HL-60 (cell line): ENCODE measurements at places on chromosomes 3 and 15.

- peak; percentile 31 for DNase-seq
Measured at GRCh38 chr3:151918253-151919029, 45.0 kb downstream of the SUCNR1 start.

- no peak for DNase-seq
Measured at GRCh38 chr15:80404057-80404760, at the start of gene ARNT2. ARNT2 (plus strand) TSS chr15:80404382; CDS start chr15:80404516, 134 bp downstream.

DNA sequence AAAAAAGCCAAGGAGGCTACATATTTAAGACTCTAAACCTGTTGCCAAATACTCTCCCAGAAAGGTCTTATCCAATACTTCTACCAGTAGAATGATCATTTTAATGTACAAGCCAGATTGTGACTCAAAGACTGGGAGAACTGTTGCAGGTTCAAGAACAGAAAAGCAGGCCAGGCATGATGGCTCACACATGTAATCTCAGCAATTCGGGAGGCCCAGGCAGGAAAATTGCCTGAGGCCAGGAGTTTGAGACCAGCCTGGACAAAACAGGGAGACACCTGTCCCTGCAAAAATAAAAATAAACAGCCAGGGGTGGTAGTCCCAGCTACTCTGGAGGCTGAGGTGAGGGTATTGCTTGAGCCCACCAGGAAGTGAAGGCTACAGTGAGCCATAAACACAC lies 17.8 kb upstream of the THUMPD3 start:
- no peak for DNase-seq

DNA sequence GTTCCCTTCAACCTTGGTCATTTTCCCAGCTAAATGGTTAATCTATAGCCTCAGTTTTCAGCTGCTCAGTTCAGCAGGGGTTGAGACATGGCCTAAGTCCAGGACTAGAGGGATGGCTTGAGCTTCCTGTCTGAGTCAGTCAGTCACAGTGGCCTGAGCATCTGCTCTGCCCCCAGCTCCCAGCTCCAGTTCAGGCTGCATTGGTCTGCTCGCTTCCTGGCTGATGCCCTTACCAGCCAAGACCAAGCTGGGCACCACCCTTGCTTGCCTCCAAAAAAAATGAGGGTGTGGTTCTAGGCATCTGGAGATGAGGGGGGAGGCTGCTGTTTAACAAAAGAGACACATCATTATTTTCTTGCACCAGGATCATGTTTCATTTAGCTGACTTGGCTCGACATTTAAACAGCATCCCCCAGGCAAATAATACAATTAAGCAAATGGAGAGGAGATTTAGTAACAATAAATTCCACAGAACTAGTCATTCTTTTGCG lies 70.7 kb downstream of the WNT5A start:
- DNase-seq, result no peak

GRCh38 chr15:92605225-92605944 lies 50.2 kb downstream of the FAM174B start:
- DNase-seq, result no peak

DNA sequence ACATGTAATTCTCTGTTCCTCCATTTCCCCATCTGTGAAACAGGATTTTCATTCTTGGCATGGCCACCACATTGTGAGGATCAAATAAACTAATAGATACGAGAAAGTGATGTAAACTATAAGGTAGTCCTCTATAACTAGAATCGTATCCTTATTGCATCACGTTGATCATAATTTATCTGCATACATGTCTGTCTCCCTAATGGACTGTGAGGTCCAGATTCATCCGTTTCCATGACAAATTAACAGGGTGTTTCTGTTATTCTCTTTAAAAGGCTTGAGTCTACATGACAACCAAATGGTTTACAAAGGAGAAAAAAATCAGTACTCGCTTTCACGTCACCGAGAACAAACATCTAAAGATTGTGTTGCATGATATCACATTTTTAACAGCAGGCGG lies 53.0 kb downstream of the SST start:
- no peak for DNase-seq

DNA sequence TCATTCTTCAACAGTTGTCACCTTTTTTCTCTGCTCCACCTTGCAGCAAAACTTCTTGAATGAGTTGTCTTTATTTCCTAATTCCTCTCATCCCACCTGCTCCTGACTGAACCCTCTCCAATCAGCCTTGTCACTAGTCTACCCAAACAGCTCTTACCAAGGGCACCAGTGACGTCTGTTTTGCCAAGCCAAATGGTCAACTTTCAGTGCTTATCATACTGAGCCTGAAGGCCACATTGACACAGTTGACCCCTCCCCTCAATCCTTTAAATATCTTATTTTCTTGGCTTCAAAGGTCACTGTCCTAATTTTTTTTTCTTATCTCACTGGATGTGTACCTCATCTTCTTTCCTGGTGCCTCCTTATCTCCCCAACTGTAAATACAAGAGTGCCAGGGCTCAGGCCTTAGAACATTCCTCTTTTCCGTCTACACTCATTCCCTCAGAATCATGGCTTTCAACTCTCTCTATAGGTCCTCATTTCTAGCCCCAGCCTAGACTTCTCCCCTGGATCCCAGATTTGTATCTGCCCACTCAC lies 43.2 kb downstream of the CMTM8 start:
- no peak for DNase-seq

GRCh38 chr3:42758126-42758525 lies 14.9 kb downstream of the CCDC13 start:
- no peak for DNase-seq

DNA sequence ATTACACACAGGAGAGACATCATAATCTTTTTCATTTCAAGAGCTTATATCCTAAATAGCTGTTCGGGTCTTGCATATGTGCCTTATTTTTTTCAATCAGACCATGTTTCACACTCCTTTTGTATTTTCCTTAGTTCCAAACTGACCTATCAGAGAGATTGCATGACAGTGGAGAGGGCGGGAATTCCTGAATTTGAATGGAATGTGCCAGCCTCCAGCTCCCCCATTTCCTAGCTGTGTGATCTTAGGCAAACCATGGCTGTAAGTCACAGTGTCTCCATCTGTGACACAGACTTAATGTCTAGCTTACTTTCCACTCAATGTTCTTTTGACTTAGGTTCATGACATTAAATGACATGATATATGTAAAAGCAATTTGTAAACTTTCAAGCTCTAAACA lies 62.0 kb upstream of the CSTA start:
- DNase-seq, result no peak

- DNase-seq, result no peak
Measured at GRCh38 chr15:32869776-32870175, 152.0 kb downstream of the GREM1 start.

DNA sequence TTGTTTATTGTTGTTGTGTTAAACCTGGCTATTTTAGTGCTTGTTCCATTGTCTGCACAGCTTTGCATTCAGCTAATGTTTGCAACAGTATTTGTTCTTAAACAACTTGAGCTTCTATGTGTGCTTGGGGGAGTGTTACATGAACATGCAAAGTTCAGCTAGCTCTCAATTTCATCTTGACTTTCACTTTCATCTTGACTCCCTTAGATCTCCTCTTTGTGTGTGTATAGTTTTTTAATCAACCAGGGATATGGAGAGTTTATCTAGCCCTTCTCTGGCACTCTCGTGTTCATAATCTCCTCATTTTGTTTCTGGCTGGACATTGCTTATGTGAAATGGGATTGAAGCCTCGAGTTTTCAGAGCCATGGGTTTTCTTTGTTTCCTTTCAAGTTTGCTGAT lies 212.4 kb upstream of the ZBTB20 start:
- DNase-seq, result no peak

DNA sequence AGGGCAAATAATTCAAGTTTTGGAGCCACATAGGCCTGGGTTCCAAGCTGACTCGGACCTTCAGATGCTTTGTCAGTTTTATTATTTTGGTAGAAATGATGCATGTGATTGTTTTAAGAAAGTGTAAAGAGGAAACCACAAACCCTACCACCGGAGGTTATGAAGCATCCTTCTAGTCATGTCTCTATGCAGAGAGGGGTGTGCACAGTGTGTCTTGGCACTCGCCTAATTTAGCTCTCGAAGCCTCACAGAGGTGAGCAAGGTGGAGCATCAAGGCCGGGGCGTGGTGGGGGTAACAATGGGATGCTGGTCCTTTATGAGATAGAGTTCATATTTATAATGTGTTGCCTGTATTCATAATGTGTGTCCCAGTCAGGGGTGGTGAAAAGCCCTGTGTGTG lies 63.7 kb upstream of the SMAD6 start:
- no peak for DNase-seq

GRCh38 chr3:112671930-112672715 lies 31.2 kb upstream of the CCDC80 start:
- DNase-seq, result no peak

DNA sequence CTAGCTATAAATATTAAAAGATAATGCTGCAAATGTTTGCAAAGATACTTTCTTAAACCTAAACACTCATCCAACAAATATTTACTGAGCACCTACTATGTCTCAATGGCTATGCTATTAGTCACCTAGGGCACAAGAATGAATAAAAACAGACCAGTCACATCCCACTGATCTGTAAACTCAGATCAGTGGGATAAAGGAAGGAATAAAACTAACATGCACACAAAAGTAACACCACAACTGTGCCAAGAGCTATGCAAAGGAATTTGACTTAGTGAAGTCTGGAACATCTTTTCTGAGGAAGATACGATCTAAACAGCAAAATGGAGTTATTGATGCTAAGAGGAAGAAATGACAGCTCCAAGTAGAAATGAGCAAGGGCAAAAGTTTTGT lies 56.6 kb downstream of the CBLB start:
- DNase-seq, result no peak

DNA sequence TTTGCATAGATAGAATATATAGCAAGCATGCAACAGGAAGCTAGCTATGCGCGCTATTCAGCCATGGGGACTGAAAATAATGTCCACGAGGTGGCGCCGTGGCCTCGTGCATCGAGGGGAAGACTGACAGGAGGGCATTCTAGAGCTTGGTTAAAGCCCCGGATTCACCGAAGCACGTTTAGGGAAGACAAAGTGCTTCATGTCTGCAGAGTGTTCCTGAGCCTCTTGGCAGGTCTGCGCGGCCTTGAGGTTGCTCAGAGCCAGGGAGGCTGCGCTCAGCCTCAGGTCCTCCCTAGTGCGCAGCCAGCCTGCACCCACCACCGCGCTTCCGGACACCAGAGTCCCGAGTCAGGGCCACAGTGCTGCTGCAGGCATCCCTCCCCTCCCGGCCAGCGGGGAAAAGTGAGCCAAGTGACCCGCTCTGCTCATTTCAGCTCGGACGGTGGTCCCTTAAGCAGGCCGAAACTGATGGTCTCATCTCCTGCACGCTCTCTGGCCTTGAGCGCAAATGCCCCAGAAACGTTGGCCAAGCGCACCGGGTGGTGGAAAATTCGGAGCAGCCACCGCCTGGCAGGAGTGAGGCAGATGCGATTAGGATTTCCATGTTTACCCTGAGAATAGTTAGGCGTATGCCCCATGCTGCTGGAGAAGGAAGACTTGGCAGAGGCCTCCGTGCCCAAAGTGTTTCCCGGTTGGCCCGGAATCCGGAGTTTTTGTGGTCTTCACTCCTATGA lies 24.8 kb downstream of the GABRA5 start:
- DNase-seq, result peak; percentile 47

DNA sequence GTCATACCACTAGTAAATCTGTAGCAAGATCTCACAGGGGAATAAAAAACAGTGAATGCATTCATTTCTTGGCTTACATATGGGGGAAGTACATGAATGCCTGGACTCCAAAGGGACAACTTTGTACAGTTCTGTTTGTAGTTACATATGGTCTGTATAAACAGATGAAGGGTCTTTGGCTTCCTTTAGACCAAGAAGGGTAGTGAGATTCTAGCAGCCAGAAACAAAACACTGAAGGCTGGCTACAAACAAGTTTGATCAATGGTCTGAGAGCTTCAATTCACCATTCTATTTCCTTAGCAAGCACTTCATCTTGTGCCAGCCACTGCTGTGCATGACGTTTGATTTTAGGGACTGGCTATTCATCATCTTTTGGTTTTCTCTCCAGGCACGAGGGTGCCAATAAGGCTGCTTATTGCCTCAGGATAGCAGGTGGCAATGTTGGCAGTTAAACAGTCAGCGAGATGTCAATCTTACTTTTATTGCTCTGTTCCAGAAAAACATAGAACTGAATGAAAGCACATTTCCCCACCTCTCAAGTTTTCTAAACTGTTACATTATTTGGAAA lies 313.7 kb upstream of the COL8A1 start:
- no peak for DNase-seq

DNA sequence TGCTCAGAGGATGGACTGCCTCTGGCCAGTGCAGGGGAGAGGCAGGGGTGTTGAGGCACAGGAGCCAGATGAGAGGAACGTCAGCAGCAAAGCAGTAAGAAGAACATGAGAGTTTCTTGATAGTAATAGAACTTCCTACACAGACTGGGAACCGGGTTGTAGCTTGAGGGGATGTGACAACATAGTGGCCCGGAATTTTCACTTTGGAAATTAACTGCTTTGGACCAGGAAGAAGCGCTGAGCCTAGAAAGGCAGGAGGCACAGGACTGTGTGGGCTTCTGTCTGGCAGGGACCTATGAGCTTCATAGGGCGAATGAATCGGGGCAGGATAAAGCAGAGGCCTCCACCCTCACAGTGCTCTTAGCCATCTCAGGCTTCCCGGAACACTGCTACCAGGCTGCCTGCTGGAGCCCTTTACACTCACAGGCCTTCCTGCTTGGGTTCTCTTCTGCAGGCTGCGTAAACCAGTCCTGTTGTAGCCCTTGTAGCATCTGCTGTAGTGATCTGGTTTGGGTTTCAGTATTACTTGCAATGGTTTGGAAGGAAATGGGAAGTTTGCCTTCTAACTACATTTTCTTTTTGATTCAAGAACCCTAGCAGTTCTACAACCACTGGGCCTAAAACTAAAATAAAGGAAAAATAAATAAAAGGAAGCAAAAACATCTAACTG lies 3.3 kb upstream of the ADPGK start:
- no peak for DNase-seq

DNA sequence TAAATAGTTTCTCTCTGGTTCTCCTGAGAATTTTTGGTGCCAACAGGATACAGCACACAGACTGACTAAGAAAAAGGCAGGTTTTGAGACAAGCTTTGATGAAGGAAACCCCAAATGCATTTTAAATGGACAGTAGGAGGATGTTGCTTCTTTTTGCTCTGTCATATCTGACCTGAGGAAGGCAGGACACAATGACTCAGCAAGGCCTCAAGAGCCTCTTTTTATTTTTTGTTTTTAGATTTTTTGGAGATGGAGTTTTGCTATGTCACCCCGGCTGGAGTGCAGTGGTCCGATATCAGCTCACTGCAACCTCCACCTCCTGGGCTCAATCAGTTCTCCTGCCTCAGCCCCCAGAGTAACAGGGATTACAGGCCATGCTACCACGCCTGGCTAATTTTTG lies 16.9 kb upstream of the KNG1 start:
- no peak for DNase-seq

GRCh38 chr3:120177707-120178306 lies 83.6 kb upstream of the GSK3B start:
- peak; percentile 57 for DNase-seq
